ENCODE measurements at places on chromosomes 2 and 18.
A peak's percentile ranks its signal among the peaks of the same experiment; 100 is the strongest.

- DNase-seq = no peak
Observed at GRCh38 chr18:49304751-49305150, 155.7 kb downstream of the DYM start.

- DNase-seq = no peak
Observed at GRCh38 chr2:214246417-214246816, 164.4 kb upstream of the VWC2L start.

GRCh38 chr18:55858661-55859515, 270.9 kb upstream of the TCF4 start:
- no peak for DNase-seq

DNA sequence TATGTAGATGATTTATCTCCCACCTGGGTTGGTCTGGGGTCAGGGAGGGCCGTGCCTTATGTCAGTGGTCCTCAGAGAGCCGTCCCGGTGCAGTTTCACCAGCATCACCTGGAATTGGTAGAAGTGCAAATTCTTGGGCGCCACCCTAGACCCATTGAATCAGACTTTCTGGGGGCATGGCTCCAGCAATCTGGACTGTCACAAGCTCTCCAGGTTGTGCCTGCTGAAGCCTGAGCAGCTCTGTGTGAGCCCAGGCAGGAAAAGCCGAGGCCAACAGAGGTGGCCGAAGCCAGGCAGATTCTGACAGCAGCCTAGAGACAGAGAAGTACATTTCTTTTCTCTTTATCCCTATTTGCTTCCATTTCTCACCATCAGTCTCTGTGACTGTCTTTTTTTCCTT, 98.4 kb upstream of the SEC11C start:
- DNase-seq = no peak

- no peak for DNase-seq
Observed at GRCh38 chr2:215439980-215440512, 4.2 kb upstream of the FN1 start.

- no peak for DNase-seq
Observed at GRCh38 chr2:192166946-192167345, 27.8 kb downstream of the TMEFF2 start.

DNA sequence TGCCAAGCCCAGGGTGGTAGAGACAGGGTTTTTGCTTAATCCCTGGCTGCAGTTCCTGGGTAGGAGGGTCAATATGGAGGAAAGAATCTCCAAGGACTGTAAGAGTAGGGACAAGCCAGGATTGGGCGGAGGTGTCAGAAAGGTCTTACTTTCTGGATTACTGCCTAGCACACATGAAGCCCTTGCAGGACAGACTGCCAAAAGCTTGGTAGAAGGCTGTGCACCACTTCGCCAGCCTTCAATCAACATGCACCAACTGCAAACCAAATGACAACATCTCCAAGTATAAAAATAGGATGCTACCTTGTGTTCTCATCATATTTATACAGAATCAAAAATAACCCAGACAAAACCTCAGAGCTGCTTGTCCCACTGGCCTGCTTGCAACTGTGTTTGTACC, 3.7 kb downstream of the ZNF142 start:
- DNase-seq = no peak

- DNase-seq = no peak
Observed at GRCh38 chr2:222859786-222860612, 837 bp upstream of the ACSL3 start.

- DNase-seq = no peak
Observed at GRCh38 chr2:145875016-145875415, 1355.1 kb upstream of the ZEB2 start.

- DNase-seq = no peak
Observed at GRCh38 chr2:162967147-162967546, 128.6 kb upstream of the KCNH7 start.

DNA sequence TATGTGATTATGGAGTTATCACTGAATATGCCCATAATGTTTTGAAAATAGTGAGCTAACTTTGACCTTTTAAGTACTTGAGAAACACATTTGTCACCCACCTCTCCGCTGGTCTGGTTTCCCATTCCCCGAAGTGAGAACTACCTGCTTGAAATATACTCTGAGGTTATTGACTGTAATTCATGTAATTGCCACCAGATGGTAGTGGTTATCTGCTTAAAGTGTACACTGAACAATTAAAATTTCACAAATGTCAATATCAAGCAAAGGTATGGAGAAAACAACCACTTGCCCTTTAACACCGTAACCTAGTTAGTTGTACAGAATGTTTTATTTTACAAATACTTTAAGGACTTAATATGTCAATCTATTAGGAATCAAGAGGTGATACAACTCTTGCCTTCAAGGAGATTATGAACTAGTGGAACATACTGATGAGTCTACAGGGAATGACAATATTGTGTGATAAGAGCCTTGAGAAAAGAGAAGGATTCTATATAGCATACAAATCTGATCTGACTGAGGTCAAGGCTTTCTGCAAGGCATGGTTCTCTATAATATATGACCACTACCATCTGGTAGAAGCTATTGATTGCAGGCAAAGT, 316.8 kb upstream of the KCNH7 start:
- no peak for DNase-seq

- DNase-seq = no peak
Observed at GRCh38 chr2:28360718-28361293, 31.9 kb upstream of the FOSL2 start.

DNA sequence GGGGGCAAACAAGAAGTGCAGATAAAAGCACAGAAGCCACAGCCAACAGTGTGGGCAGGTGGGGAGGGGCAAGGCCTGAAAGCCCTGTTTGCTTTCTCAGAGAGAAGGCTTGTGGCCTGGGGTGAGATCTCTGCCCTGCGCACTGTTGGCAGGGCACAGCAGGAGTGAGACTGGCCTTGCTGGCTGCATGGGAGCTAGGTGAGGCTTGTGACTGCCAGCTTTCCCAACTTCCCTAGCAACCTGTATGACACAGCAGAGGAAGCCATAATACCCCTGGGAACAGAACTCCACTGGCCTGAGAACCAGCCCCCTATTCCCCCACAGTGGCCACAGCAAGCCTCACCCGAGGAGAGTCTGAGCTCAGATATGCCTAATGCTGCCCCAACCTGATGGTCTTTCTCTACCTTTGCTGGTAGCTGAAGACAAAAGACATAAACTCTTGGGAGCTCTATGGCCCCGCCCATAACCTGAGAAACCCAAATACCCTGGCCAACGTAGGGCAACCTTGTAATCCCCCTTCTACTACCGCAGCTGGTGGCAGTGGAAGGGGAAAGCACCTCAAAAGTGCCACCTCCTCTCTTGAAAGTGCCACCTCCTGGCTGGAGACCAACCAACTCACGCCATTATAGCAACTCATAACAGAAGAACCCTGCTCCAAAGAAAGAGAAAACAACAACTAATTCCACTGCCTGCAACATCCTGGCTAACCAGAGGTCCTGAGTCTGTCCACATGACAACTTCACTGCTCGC, 44.4 kb downstream of the LCT start:
- DNase-seq = no peak

- DNase-seq = no peak
Observed at GRCh38 chr2:171600126-171600525, 77.9 kb downstream of the CYBRD1 start.

DNA sequence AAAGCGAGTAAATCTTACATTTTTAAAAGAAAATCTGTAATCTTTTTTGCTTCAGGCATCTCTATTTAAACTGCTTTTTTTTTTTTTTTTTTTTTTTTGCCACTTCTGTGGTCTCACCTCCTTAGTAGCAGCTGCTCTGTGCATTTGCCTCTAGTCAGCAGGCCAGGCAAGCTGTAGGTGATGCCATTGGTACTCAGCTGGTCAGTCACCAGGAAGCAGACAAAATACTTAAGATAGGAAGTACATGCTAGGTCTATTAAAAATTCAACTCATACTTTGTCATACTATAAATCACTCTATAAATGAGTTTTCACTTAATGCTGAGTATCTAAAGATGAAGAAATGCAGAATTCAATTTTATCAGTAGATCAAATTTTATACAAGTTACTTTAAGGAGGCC, 83.7 kb downstream of the KYNU start:
- no peak for DNase-seq

DNA sequence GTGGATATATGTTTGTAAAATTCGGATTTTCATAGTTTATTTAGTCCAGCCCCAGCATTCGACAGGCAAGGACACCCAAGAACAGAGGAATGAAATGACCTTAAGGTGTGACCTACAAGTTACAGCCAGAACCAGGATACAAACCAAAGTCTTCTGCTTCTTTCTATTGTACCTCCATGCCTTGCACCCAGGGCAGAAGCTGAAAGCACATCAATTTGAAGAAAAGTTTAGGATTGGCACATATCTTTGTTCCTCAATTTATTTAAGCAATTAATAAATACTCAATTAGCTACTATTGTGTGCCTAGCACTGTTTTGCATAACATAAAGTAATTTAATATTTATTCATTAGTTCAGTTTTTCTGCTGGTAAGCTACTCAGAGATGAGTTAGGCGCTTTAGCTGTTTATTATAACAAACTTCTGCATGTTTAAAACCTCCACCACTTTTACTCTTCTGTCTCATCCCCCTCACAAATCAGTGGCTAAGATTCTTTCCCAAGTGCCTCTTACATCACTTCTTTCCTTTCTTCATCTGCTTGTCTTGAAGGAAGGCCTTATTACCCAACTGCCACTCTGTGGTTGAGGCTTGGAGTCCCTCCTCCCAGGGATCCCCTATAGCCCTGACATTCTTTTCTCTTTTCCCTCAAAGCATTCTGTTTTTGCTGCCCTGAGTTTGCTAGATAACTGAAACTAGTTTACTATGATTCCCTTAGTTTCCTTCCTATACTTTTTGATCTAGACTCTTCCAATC, 37.1 kb upstream of the DARS1 start:
- no peak for DNase-seq

DNA sequence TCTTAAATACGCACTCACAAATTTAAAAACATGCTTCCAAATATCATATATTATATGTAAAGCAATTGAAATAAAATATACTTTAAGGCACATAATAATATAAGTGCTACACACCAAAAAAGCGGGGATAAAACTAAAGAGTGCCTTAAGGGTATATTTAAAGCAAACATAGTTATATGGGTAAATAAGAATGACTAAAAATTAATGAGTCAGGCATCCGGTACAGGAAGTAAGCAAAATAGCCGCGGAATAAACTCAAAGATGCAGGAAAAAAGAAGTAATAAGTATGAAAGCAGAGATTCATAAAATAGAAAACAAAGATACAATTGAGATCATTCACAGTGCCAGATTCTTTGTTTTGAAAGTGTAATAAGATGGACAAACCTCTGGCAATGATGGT, 503.5 kb upstream of the SOX11 start:
- DNase-seq = no peak

GRCh38 chr2:159164457-159164911, 122.0 kb downstream of the WDSUB1 start:
- DNase-seq = no peak

- DNase-seq = no peak
Observed at GRCh38 chr2:219506153-219506801, 7.6 kb downstream of the GMPPA start.

DNA sequence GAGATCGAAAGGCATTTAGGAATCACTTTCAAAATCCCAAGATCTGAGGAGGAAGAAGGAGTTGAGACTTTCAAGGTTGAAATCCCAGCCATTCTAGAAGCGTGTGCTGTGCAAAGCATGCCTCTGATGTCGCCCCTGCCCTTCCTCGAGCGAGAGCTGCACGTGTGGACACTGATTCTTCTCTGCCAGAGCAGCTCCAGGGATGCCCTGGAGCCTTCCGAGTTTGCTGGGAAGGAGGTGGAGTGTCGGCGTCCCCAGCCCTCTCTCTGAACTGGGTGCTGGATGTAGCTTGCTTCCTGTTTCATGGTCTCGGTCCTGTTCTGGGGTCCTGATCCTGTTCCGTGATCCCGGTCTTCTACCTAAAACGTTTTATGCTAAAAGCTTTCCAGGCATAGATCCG, 76.1 kb downstream of the TWIST2 start:
- DNase-seq = no peak

DNA sequence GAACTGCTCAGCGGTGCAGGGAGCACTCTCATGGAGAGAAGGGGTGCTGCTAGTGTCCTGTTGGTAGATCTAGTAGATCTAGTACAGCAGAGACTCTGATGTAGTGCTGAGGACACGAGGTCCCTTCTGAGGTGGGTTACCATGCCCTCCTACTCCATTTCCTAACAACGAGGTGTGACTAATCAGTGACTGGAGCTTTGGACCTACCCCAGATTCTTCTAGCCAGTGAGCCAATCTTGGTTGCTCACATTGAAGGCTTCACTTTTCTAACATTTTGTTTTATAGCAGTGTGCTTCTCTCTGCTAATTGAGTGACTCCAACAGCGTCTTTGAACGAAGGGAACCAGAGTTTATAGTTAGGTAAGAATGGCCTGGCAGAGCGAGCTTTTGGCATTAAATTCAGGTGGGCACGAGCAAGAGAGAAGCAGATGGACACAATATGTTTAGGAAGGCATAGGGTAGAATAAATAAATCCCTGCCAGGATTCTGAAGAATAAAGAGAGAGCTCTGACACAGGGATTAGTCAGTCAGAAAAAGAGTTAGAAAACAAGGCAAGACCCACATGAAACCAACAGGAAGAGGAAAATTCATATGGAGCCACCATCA, 306.0 kb upstream of the RAB12 start:
- DNase-seq = no peak

DNA sequence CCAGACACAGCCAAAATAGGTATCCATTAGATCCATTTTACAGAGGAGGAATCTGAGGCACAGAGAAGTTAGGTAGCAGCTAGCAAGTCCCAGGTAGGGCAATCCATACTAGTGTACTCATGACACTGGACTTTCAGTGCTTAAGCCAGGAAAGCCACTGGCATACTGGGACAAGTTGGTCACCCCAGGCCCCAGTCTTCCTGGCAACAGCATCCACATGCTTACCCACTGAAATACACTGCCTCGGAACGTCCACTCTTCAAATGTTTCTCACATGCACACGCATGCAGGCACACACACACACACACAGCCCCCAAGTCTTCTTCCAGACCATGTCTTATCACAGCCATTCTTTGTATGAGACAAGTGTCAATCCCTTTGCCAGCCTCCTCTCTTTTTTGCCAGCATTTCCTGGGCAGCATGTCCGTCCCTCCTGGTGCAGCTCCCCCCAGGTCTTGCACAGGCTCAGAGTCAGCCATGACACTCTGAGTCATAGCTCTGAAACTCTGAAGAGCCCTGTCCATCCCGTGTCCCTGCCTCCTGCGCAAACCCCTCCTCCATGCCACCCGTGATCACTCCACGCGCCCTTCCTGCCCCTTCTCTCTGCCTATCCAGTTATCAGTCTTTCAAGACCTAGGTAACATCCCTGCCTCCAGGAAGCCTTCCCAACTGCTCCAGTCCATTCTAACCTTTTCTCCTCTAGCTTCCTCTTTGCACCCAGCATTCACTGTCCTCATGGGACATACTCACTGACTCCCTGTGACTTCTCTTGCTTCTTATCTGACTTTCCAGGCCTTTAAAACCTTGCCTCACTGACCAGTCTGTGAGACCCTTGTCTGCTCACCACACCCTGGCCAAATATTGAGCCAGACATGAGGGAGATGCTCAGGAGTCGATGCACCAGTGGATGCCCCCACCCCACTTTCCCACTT, 10.9 kb upstream of the TEX261 start:
- DNase-seq = no peak

- DNase-seq = no peak
Observed at GRCh38 chr2:156907806-156908205, 349.7 kb upstream of the GALNT5 start.

- peak; percentile 45 for DNase-seq
Observed at GRCh38 chr18:12597760-12598159, 60.1 kb downstream of the SPIRE1 start.

GRCh38 chr2:73238976-73239375, 4.9 kb downstream of the CCT7 start:
- DNase-seq = no peak

All from right forelimb (tissue), 1 donor.